ENCODE measurements at places on chromosomes 3 and 15. TPM values are rescaled to one million over a fixed set of nuclear protein-coding genes. Genes with fewer than 3 reads are reported as not detected.

PRSS50 gene
- 0.24 TPM for total RNA-seq

SLC28A1 gene
- not detected for total RNA-seq

CCRL2 gene
- not detected for total RNA-seq

GMNC gene
- total RNA-seq: not detected

MORC1 gene
- not detected for total RNA-seq

TAMM41 gene
- 24.3 TPM for total RNA-seq

NEK10 gene
- total RNA-seq: 0.66 TPM

SAMD7 gene
- not detected for total RNA-seq

IGSF11 gene
- total RNA-seq: 1.2 TPM

FAM227B gene
- 5.1 TPM for total RNA-seq

SNX33 gene
- 17.7 TPM for total RNA-seq

FANCD2OS gene
- total RNA-seq: not detected

MED12L gene
- 16.4 TPM for total RNA-seq

CSTA gene
- not detected for total RNA-seq

LRRC2 gene
- 2.6 TPM for total RNA-seq

CLDN11 gene
- total RNA-seq: 2.4 TPM

TRANK1 gene
- 5.9 TPM for total RNA-seq

CD86 gene
- total RNA-seq: not detected

TRH gene
- total RNA-seq: not detected

FOXL2 gene
- 0.22 TPM for total RNA-seq

GASK1A gene
- 5.3 TPM for total RNA-seq

ADAMTSL3 gene
- total RNA-seq: 0.77 TPM

GOLGA6A gene
- 0.72 TPM for total RNA-seq

SPESP1 gene
- not detected for total RNA-seq

HRG gene
- total RNA-seq: not detected

TNFSF10 gene
- not detected for total RNA-seq

CSNK1G1 gene
- total RNA-seq: 17.1 TPM

BSN gene
- total RNA-seq: 2.4 TPM

TLR9 gene
- not detected for total RNA-seq

PEAK1 gene
- total RNA-seq: 21.2 TPM

CD200 gene
- 51.6 TPM for total RNA-seq

Data from H9 (cell line).